ENCODE measurements at places on chromosomes 16 and 17.

GRCh38 chr16:21523411-21524067, 75.8 kb upstream of the METTL9 start:
- DNase-seq: peak; percentile 37

DNA sequence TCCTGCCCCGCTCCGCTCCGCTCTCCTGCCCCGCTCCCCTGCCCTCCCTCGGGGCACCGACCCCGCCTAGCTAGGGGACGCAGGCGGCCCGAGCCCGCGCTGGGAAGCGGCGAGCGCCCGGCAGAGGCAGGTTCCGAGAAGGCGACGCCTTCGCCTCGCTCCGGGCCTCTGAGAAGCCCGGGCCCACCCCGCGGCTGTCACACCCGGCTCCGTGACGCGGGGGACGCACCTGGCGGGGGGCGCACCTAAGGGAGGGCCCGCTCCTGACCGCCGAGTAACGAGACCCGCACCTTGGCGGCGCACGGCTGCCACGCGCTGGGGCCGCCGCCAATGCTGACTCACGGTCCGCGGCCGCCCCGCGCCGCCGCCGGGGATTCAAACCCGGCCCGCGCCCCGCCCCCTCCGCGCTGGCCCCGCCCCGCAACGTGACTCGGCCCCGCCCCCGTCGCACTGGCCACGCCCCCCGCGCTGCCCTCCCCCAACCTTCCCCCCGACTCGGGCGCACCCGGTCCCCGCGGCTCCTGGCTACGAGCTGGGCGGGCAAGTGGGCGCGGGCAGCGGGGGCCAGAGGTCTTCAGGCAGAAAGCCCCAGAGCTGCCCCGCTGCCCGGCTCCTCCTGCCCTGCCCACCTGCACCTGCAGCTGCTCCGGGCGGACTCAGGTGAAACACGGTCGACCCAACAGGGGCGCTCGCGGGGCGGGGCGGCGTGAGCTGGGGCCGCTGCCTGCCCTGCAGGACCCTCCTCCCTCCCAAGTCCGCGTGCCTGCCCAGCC, 27.8 kb downstream of the GNPTG start:
- no peak for DNase-seq

- DNase-seq: no peak
These were observed 11.5 kb downstream of the EPOP start for GRCh38 chr17:38663125-38663751.

- peak; percentile 26 for DNase-seq
These were observed 2.5 kb downstream of the VASN start for GRCh38 chr16:4373909-4374742.

DNA sequence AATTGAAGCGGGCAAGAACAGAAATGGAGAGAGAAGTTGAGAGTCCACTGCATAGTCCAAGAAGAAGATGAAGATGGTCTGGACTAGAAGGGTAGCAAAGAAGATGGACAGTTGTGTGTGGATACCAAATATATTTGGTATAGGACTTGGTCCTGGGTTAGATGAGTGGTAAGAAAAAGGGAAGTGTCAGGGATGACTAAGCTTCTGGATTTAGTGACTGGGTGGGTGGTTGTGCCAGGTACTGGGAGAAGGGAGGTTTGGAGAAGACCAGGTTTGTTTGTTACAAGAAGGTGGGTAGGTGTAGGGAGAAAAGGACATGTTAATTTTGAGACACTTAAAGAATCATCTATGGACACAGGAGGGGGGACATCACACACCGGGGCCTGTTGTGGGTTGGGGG, 5.4 kb downstream of the VMP1 start:
- DNase-seq: no peak

- no peak for DNase-seq
These were observed at the start of gene CHAD for GRCh38 chr17:50468304-50469207. Gene CHAD (minus strand): TSS chr17:50468880. CDS start chr17:50468813, 67 bp downstream.

DNA sequence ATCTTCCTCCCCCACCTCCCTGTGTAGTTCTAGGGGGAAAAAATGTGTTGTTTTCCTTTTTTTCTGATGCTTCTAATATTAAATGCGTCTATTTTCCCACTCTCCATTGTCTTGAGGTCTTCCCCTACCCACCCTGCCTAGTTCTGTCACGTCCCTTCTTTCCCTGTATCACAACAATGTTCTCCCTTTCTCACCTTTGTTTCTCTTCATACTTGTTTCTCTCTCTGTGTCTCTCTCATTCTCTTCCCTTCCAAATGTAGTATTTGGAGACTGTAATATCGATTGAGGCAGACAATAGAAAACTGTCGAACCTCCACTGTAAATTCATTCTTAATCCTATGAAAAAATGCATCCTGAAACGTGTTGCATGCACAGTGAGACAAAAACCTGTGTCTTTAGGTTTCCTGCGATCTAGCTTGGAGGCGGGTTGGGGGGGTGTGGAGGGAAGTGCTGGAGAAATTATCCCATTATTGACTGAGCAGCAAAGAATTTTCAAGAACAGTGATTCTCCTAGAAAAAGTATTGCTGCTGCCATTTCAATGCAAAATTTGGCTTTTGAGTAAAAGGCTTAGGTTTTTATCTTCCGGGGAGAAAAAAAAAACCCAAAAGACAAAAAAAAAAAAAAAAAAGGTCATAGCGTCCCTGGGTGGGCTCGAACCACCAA, 1.3 kb upstream of the PSMB3 start:
- no peak for DNase-seq

DNA sequence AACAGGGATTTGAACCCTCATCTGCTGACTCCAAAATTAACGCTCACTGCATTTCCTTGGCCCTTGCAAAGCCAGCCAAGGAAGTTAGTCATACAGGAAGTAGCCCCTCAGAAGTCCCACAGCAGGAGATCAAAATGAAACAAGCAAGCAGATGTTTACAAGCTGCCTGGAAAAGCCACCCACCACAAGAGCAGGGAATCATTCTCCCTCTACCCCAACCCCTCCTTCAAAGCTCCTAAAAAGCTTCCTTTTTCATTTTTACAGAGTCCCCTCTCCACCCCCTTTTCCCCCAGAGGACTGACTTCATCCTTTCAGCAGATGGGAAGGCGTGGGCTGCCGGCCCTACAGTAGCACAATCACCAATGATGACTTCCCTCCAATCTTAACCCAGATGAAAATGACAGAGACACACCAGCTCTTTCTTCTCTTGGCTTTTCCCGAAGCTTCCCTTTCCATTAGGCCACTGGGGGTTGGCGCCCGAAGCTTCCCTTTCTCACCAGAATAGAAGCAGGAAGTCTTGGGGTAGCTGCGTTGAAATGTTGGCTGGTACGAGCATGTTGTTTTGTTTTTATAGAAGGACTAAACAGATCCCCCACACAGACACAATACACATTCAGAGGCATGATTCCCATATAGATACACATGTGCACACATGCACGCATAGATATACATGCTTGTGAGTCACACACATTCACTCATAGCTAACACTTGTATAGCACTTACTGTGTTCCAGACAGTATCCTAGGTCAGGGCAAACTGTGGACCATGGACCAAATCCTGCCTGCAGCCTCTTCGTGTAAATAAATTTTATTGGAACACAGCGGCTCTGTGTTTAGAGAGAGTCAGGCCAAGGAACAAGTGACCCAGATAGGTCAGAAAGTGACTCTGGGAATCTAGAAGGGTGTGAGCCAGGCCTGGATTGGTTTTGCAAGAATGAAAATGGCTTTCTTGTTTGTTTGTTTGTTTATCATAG, 17.4 kb downstream of the ITPRIPL2 start:
- DNase-seq: no peak

DNA sequence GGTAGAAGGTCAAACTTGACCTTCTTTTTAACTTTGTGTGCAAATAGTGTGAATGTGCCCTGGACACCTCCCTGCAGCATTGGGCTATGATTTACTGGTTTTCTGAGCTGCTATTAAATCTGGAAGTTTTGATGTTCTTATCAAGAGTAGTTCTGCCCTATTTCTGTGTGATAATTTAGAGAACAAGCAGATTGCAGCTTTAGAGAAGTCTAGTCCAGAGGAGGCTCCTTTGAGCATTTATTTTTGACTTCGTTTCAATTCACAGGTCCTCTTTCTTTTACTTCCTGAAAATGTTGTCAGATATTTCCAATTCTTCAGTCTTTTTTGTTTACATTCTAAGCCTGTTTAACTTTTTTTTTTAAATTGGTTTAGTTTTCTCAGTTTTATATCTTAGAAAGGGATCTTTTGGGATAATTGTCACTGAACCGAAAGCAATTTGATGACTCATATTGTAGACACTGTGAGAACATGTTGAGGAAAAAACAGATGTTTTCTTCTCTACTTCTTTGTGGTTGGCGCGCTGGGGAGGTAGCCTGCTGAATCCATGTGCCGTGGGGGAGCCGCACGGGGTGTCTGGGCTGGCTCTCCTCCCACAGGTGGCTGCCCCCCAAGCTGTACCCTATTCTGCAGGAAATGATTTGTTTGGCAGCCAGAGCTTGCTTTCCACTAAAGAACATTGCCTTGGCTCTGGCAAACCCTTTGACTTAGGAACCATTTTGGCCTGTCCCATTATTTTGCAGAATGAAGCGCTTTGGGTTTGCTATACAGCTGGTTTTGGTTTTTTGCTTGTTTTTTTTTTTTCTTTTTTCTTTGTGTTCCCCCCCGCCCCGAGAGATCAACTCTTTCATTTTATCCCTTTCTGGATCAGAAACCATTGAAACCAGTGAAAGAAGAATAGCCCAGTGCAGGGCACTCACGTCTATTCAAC, 53.4 kb downstream of the MFSD11 start:
- no peak for DNase-seq

DNA sequence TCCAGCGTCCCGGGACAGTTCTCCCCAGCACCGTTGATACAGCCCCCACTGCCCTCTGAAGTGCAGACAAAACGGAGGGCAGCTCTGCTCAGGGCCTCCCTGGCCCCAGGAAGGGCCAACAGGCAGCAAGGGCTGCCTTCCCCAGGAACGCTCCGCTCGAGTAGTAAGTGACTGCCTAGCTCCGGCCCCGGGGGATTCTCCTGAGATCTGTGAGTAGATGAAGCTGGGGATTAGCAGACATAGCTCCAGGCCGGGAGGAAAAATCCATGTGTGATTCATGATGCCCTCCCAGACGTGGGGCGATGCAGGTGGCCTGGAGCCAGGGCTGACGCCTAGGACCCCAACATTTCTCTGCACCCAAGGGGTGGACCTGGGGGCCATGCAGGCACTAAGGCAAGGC, 85.3 kb downstream of the ENGASE start:
- DNase-seq: no peak

GRCh38 chr17:20191056-20191455, 181.9 kb downstream of the SPECC1 start:
- DNase-seq: no peak

DNA sequence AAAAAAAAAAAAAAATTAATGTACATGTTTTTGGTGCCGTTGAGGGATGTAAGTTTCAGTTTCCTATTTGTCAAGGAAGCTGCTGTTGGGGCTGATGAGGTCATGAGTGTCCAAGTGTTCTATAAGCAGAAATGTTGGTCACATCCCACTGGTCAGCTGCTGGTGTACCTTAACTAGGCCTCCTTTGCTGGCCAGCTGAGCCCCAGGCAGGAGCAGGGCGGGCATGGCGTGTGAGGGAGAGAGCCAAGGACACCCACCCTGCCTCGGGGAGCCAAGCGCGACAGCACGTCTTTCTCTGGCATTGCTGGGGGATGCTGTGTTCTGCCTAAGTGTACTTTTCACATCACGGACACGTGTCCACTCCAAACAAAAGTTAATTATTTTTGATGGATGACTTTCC, 108.1 kb upstream of the CDC42EP4 start:
- no peak for DNase-seq

- DNase-seq: no peak
These were observed 11.2 kb downstream of the BCL7C start for GRCh38 chr16:30882429-30883310.

DNA sequence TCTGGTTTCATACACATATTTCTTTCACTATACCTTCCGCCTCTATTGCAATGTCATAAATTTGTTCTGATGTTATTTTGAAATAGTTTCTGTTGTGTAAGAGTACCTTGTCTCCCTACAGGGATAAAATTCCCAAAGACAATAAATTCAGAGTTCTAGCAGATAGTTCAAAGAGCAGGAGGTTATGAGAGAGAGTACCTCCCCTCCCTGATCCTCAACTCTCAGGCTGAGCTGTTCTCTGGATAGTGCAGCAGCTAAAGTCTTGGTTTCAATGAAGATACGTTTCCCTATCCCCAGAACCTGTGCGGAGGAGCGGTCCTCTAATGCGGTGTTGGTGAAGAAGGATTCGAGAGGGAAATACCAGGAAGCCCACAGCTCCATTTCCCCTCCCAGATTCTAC, 190.2 kb upstream of the CPHXL start:
- DNase-seq: no peak

DNA sequence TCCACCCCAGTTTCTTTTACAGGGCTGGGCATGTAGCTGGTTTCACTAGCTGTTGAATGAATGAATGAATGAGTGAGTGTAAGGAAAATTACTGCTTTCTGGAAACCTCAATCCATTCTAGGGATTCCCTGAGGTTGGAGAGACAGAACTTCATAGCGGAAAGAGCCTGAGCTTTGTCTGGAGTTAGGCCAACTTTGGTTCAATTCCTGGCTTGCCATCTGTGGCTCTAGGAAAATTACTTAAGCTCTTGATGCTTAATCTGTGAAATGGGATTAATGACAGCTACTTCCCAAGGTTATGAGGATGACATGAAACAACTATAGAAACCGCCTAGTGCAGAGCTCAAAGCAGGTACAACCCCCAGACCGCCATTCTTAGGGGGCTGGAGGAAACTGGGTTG, 76.3 kb upstream of the AXIN2 start:
- no peak for DNase-seq

GRCh38 chr17:44350733-44351226, 5.7 kb downstream of the GRN start:
- DNase-seq: peak; percentile 29

GRCh38 chr16:50313596-50314478, 47.5 kb downstream of the ADCY7 start:
- no peak for DNase-seq

DNA sequence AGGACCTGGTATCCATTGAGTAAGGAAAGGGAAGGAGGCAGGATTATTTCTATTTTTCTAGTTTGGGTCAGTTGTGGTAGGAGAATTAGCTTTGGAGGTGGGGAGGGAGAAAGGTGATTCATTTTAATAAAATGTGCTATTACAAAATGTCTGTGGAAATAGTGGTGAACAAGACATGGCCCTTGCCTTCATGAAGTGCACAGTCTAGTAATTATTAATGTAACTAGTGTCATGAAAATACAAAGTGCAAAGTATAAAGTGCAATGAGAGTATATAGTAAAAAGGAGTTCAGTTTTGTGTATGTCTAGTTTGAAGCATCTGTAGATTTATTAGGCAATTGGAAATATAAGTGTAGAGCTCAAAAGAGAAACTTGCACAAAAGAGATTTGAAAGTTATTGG, 11.9 kb downstream of the NFATC3 start:
- no peak for DNase-seq

GRCh38 chr16:5349670-5350517, 252.3 kb upstream of the EEF2KMT start:
- DNase-seq: no peak

DNA sequence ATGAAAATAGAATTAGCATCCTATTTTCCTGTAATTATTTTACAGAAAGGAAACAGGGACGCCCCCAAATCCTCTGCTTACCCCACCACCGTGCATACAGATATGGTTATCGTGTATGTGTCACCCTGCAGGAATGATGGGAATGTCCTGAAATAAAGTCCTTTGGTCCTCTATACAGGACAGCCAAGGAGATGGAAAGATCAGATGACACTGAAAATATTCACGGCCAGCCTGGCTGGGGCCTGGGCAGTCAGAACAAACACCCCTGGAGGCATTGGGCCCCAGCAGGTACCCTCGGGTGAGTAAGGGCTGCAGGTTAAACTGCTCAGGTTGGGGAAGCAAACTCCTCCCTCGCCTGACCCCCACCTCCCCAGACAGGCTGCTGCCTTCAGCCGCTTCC, 368.0 kb downstream of the FOXL1 start:
- no peak for DNase-seq

GRCh38 chr17:60390925-60391470, 935 bp downstream of the USP32 start:
- DNase-seq: peak; percentile 53

All from anterior cingulate cortex (tissue), 58 donors.